Kidney (tissue), 22 donors: ENCODE measurements at places on chromosomes 7 and 10. TPM values are rescaled to one million over a fixed set of nuclear protein-coding genes. Genes with fewer than 3 reads are reported as not detected.

- DNase-seq = no peak
Observed at GRCh38 chr7:84232646-84233045, 38.1 kb upstream of the SEMA3A start.

Gene RPP30
- 26.5 TPM for total RNA-seq

- no peak for DNase-seq
Observed at GRCh38 chr7:70306173-70306572, 707.9 kb downstream of the AUTS2 start.

Gene NME8
- 0.44 TPM for total RNA-seq

Gene WNT8B
- not detected for total RNA-seq

DNA sequence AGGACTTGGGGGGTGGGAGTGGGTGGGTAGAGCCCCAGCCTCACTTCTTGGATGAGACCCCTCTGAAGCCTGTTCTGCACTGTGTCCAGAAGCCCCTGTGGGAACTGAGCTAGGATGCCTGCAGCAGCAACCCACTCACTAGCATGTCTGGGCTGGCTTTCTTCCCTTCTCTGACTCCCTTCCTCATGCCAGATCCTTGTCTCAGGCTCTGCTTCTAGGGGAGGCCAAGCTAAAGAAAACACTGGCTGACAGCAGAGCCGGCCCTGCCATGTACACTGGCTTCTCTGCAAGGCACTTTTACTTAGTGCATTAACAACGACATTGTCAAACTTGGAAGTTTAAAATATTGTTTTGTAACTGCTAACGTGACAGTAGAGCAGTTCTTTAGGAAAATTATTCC lies 50.2 kb downstream of the ARHGAP22 start:
- peak; percentile 19 for DNase-seq

DNA sequence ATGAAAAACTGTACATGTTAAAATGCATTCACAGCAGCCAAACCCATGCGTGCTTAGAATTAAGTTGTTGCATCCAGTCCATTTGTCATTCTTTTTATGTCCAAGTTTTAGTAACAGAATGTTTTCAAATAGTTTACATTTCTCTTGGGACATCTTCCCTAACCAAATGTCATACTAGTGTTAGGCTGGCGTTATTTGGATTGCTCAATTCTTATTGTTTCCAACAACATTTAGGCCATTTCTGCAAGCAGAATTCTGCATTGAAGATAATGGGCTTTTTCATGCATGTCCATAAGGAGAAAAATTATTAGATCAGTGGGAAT lies 203.0 kb downstream of the HIBADH start:
- DNase-seq = no peak

Gene PPRC1
- 32.1 TPM for total RNA-seq

Gene CACNA2D1
- total RNA-seq = 18.3 TPM

Gene NSMCE4A
- 36.4 TPM for total RNA-seq

Gene STAG3
- total RNA-seq = 3.7 TPM

GRCh38 chr10:88227342-88228018 lies 355.6 kb downstream of the RNLS start:
- DNase-seq = no peak

DNA sequence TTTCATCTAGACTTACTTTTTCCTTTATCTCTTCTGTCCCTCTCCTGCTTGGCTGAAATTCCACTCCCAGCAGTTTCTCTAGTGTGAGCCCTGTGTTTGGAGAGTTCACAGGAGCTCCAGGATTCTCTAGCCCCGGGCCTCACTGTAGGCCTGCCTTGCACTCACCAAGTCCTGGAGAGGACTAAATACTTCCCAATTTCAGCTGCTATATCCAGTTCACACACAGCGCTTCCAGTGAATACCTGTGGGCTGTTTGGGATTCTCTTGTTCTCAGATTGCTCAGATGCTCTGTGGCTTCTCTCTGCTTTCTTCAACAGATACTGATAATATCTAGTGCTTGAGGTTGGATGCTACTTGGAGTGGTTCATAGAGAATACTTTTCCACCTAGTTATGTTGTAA lies 46.0 kb downstream of the MINPP1 start:
- DNase-seq = no peak

DNA sequence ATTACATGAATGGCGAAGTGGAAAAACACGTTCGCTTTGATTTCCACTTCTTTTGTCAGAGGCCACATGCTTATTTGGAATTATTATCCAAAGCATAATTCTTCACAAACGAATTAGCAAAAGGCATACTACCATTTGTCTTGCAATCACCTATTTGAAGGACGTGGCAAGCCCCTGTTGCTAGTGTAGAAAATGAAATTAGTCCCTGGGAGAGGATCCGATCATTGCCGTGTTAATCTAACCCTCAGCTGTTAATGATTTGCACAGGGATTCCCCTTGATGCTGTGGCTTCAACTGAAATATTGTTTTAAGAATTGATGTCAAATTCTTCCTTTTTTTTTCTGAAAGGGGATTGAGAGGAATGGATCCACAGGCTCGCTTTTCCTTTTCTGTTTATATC lies 4.6 kb downstream of the AGMO start:
- DNase-seq = no peak

- DNase-seq = peak; percentile 86
Observed at GRCh38 chr10:110641256-110641655, 2.9 kb upstream of the RBM20 start.

Gene MSMB
- not detected for total RNA-seq

Gene IRF5
- total RNA-seq = 27.1 TPM

DNA sequence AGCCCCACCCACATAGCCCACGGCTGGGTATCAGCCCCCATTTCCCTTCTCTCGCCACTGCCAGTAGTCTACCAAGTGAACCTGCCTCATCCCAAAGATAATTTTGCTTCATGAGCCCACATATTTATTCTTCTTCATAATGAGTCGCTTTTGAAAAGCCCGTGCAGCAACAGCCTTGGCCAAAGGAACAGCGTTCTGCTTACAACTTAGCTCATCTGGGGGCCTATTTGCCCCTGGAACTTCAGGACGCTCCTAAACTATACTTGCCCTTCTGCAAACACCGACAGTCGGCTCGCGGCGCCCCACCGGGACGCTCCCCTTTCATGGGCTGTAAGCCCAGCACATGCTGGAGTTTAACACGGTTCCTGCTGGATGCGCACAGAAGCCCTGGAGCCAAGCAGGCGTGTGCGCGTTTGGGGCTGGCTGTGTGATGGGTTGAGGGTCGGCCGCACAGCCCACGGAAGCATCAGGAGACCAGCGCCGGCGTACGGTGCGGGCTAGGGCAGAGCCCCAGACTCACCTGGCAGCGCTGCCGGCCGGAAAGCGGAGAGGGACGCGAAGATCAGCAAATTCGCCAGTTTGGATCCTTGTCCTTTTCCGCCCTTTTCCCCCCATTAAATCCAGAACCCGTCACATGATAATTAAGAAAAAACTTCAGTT lies 370 bp downstream of the TMEM60 start:
- DNase-seq = no peak

- no peak for DNase-seq
Observed at GRCh38 chr7:16985621-16986020, 103.8 kb upstream of the AGR3 start.

Gene VENTX
- total RNA-seq = 3.3 TPM

- DNase-seq = no peak
Observed at GRCh38 chr10:3658766-3659165, 126.2 kb downstream of the KLF6 start.

- DNase-seq = no peak
Observed at GRCh38 chr10:45379891-45380540, 6.0 kb downstream of the ALOX5 start.

Gene IFIT1
- total RNA-seq = 16.9 TPM

GRCh38 chr7:114962441-114962840 lies 40.5 kb downstream of the MDFIC start:
- DNase-seq = no peak

Gene ARHGAP22
- 6.6 TPM for total RNA-seq

Gene INA
- 0.16 TPM for total RNA-seq

Gene PTN
- total RNA-seq = 12.0 TPM

DNA sequence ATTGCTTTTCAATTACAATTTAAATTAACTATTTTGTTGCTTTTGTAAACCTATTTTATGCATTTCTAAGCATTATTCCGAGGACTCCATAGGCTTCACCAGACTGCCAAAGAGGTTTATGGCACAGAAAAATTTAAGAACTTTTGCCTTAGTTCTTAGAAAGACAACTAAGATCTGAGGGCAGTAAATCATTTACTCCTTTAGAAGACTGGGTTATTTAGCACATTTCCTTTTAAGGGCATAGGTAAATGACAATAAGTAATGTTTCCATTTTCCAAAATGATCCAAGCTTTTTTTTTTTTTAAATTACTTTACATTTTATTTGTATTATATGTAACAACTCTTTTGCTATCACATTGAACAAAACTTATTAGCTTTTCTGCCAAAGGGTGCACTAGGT lies 15.0 kb upstream of the STEAP4 start:
- DNase-seq = no peak

Gene CPEB3
- 7.4 TPM for total RNA-seq

Gene ITGB8
- 213 TPM for total RNA-seq

DNA sequence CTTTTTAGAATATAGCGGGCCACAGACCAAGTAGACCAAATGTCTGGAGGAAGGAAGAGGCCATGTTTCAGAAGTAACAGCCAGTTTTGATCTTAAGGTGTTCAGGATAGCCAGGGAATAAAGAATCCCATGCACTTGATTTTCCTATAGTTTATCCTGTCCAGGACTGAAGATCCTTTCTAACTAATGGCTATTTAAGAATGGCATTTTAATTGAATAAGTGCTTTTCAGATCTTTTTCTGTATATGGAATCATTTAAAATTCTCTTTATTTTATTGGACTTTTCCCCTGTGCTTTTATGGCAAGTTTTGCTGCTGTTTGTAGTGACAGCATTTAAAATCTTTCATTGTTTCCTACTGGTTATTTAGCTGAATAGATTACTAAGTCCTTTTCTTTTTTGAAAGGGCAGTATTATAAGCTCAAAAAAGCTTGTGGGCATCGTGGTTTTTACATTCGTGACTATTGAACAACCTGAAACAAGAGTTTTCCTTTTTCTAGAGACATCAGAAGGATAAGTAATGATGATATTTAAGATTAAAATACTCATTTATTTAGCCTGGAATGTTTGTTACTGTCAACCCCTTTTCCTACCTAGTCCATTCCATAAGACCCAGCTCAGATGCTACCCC lies 2.4 kb downstream of the INPP5F start:
- no peak for DNase-seq

DNA sequence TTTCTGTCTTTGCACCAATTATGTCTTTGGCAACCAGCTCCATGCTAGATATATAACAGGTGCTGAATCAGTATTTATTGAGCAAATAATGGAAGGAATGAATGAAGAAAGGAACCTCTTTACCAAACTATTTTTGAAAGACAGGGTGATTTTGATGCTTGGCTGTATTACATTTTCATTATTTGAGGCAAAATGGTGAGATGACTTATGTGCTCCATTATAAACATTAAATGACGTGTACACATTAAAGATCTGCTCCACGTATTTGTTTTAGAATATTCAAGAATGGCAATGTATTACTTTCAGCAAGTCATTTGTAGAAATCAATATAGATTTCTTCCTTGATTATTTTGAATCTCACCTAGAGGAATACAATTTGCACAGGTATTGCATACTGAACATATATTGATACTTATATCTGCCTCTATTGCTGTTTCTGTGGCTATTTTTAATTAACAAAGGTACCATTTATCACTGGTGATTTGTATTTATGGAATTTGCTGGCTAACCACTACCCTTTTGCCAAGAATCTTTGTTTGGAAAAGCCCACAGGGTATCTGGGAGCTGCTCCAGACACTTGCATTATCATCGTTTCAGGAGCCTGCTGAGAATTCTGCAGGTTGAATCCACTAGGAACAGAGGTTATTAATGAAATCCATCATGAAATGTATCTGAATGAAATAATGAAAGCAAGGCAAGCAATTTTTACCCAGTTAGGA lies 92.2 kb downstream of the SEMA3C start:
- DNase-seq = no peak

DNA sequence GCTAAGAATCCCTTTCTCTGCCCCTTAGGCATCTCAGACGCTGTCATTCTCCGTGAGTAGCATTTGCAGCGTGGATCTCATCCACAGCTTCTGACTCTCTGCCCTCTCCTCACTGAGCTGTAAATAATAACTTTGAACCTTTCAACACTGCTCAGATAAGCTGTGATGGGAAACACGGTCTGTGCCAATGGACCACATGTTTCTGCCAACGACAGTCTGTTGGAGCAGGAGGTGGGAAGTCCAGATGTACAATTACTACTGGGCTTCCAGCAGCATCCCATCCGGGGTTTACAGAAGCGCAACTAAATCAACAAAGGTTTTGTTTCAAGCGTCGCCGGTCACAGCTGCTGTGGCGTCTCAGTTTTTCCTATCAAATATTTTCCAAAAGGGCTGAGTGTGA lies 1110.6 kb downstream of the TYW1 start:
- no peak for DNase-seq

- no peak for DNase-seq
Observed at GRCh38 chr7:100689230-100690135, 4.6 kb downstream of the GIGYF1 start.

GRCh38 chr10:50506861-50507573 lies 116.7 kb downstream of the SGMS1 start:
- no peak for DNase-seq

DNA sequence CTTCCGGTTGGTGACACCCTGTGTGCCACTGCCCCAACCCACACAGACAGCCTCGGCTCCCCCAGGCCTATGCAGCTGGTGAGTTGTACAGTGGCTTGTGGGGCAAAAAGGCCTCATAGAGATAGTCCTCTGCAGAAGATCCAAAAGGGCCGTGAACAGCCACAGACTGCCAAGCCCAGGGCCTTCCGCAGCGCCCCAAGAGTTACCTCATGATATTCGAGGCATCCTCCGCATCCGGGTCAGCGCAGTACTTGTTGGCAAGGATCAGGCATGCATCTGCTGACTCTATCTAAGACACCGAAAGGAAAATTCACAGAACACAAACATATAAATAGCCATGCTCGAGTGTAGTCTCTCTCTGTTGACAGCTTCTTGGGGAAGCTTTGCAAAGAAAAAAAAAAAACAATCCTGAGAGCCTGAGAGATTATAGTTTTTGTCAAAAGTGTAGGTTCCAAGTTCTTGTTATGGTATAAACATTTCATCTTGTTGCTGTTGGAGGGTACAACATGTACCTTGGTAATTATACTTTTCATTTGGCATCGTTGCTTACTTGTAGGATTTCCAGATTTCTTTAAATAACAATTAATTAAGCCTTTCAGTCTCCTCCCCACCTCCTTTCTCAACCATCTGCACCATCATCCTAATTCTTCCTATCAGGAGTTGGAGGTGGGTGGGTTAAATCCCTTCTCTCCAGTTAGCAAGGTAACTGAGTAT lies 553.0 kb downstream of the KCNMA1 start:
- no peak for DNase-seq

Gene NSUN6
- 19.3 TPM for total RNA-seq
